Stimulated activated CD4-positive, alpha-beta T cell treated with anti-CD3 and anti-CD28 coated beads, TNF-alpha, amount 100 ng/mL, for 1 hour (primary cell): ENCODE measurements at places on chromosomes 16 and 17.

DNA sequence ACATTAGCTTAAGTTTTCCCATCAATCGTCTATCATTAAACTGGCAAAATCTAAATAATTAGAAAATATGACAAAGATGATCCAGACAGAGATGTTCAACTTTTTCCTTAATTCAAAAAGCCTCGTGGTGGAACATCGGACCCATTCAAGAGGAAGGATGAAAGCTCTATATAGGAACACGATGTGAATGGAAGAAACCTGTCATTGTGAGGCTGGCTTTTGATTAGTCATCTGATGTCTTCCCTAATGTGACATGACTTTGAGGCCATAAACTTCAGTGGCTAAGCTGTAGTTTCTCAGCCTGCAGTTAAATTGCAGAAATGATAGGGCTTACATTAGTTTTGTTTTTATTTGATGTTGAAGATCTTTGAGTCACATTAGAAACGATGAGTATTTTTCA, 1.0 kb downstream of the AMZ2 start:
- DNase-seq: no peak

GRCh38 chr17:33334703-33335102, 41.6 kb upstream of the ASIC2 start:
- DNase-seq: no peak

GRCh38 chr16:72551649-72552048, 379.7 kb upstream of the PMFBP1 start:
- DNase-seq: no peak

- DNase-seq: no peak
These were observed 20.2 kb upstream of the SLC38A10 start for GRCh38 chr17:81315129-81315884.

- no peak for DNase-seq
These were observed 27.1 kb downstream of the TAC4 start for GRCh38 chr17:49820773-49821172.

DNA sequence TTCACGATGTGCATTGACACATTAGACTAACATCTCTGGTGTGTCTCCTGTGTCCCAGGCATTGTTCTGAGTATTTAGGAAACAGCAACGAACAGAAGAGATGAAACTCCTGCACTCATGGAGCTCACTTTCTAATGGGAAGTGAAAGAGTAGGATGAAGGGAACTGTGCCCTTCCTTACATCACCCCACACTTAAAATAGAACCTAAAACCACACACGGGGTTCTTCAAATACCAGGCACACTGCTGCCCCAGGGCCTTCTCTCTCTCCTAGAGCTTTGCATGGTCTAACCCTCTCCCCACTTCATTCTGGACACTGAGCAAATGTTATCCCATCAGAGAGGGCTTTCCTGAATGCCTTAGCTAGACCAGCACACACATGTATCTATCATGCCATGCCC, 33.7 kb downstream of the TRIM25 start:
- DNase-seq: no peak

- no peak for DNase-seq
These were observed 3.6 kb upstream of the PRR35 start for GRCh38 chr16:556474-557173.

- no peak for DNase-seq
These were observed 335.3 kb downstream of the SOX9 start for GRCh38 chr17:72456075-72456474.

- DNase-seq: no peak
These were observed 472.8 kb downstream of the TOX3 start for GRCh38 chr16:52074133-52074532.

DNA sequence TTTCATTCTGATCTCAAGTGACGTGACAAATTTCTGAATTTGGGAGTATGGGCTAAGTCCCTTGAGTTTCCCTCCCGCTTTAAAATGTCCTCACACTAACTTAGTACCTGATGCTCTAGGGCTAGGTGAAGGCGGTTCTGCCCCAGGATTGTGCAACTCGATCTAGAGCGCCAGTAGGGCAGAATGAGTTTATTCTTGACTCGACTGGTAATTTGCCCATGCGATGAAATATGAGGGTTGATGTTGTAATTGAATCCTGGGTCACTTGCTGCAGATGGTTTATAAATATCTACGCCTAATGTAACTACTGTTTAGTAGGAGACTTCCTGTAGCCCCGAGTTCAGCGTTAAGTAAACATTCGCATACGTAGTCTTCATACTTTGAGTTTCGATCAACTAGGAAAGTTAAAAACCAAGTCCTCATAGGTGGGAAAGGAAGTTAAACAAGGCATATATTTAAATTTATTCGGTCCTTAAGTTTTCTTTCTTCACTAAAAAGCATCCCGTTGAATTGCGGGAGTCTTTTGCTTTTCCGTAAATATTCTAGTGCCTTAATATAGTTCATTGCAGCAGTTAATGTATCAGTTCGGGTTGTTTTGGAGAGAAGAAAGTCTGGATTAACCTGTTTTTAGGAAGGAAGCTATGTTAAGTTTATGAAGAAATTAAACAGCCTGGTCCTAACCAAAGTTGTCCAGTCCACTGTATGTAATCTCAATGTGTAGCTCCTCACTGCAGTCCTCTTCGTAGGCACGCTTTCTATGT, 1.6 kb downstream of the CTCF start:
- no peak for DNase-seq
